Caco-2 (cell line): ENCODE measurements at places on chromosomes 1 and 21. TPM values are rescaled to one million over a fixed set of nuclear protein-coding genes. Genes with fewer than 3 reads are reported as not detected.

DNA sequence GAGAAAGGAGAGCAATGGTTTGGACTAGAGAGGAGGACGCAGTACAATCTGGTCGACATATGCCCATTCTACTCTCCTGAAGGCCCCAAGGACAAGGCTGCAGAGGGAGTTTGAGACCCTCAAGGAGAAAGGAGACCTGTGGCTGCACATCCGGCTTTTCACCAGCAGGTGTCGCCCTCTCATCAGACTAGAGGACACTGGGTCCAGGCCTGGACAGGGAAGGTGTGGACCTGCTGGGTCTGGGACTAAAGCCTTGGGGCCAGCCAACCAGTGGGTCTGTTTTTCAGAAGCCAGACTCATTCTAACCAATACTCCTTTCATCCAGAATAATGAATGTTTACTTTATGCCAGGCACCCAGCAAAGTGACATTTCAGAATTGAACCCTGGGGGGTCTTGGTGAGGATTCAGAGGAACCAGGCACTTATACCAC lies 5.0 kb downstream of the SRARP start:
- H3K36me3 ChIP-seq = no peaks in the 10 kb centered on the region
- peak; percentile 82 for DNase-seq
- no peaks in the 10 kb centered on the region for H3K4me1 ChIP-seq

DNA sequence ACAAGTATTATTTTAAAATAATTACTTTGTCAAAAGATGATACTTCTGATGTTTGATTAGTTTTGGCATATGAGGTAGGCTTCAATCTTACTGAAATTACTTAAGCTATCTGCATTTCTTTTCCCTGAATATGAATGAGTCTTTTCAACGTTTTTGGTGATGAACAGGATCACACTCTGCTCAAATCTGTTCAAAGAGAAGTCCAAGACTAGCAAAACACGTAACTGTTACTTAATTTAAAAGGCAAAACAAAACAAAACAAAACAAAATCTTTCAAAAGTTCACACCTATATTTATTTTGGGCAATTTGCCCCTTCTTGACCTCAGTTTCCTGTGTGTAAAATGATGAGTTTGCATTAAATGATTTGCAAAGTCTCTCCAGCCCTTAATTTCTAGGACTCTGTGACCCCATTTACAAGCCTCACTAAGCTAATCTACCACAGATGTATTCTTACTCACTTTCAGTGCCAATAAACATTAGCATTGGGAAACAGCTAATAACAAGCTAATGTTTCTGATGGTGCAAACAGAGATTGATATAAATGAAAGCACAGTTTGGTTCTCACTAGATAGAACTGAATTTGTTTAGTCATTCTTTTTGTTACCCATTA lies 865.4 kb downstream of the LTN1 start:
- no peak overlapping the region for H3K4me3 ChIP-seq
- H3K27ac ChIP-seq = no peak overlapping the region
- no peaks in the 10 kb centered on the region for H3K36me3 ChIP-seq
- no peaks in the 10 kb centered on the region for H3K4me1 ChIP-seq
- DNase-seq = no peak
- H3K27me3 ChIP-seq = no peaks in the 10 kb centered on the region

DNA sequence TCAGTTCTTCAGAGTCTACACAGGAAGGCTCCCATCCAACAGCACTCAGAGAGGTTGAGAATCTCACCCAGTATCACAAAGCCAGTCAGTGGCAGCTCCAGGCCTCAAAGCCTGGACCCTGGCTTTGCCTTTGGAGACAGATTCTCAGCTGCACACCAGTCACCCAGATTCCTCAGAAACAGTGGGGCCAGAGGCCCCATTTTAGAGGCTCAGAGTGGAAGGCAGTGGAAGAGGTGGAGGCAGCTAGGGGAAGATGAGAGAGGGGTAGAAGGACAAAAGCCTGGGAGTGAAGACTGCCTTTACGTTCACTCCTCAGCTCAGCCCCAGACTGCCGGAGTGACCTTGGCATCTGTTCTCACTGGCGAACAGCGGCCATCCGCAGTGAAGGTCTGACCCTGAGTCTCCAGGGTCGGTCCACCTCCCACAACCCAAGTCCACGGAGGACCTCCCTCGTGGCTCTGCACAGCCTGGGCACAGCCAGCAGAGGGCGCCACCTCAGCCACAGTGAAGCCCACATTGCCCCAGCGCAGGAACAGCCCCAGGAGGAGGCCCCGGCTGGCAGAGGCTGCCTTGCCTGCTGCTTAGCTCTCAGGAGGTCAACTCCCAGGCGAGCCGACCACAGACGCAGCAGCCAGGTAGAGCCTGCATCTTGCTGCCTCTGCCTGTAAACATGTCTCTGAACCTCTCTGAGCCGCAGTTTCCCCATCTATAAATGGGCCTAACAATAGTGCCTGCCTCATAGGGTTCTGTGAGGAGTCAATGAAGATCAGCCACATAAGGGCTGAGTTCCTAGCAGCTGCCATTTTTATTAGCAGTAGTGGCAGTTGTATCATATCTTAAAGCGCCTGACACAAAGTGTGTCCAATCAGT lies 5.9 kb upstream of the FNDC5 start:
- no peak overlapping the region for H3K27ac ChIP-seq
- no peaks in the 10 kb centered on the region for H3K27me3 ChIP-seq
- DNase-seq = peak; percentile 57
- H3K4me1 ChIP-seq = no peaks in the 10 kb centered on the region

GRCh38 chr1:183911285-183911684 lies 106.4 kb downstream of the RGL1 start:
- H3K4me1 ChIP-seq = peaks cover 7% of the 10 kb centered on the region
- H3K27me3 ChIP-seq = no peaks in the 10 kb centered on the region
- no peak overlapping the region for H3K27ac ChIP-seq
- DNase-seq = no peak
- H3K4me3 ChIP-seq = no peak overlapping the region

GRCh38 chr1:177937174-177937770 lies 32.6 kb downstream of the SEC16B start:
- no peaks in the 10 kb centered on the region for H3K36me3 ChIP-seq
- H3K4me3 ChIP-seq = no peak overlapping the region
- no peak overlapping the region for H3K27ac ChIP-seq
- no peaks in the 10 kb centered on the region; the same call in 1 of the 2 replicates for H3K27me3 ChIP-seq

- H3K4me1 ChIP-seq = peaks cover 6% of the 10 kb centered on the region; the same call in 1 of the 2 replicates
- no peaks in the 10 kb centered on the region for H3K27me3 ChIP-seq
- no peaks in the 10 kb centered on the region for H3K36me3 ChIP-seq
- DNase-seq = no peak
These were observed 884 bp upstream of the LRRC8C start for GRCh38 chr1:89631816-89632656.

- H3K27me3 ChIP-seq = no peaks in the 10 kb centered on the region
- H3K36me3 ChIP-seq = no peaks in the 10 kb centered on the region
- H3K4me1 ChIP-seq = peaks cover 38% of the 10 kb centered on the region
These were observed 47.4 kb upstream of the OSBPL9 start for GRCh38 chr1:51569284-51570062.

- no peaks in the 10 kb centered on the region for H3K27me3 ChIP-seq
- peak; percentile 84 for DNase-seq
- H3K4me1 ChIP-seq = no peaks in the 10 kb centered on the region
These were observed 78.6 kb downstream of the MAN1C1 start for GRCh38 chr1:25695090-25695770.

GRCh38 chr1:210467440-210468043 lies 138.8 kb downstream of the HHAT start:
- no peak overlapping the region for H3K27ac ChIP-seq
- H3K4me3 ChIP-seq = no peak overlapping the region
- H3K4me1 ChIP-seq = peaks cover 3% of the 10 kb centered on the region; the same call in 1 of the 2 replicates

DNA sequence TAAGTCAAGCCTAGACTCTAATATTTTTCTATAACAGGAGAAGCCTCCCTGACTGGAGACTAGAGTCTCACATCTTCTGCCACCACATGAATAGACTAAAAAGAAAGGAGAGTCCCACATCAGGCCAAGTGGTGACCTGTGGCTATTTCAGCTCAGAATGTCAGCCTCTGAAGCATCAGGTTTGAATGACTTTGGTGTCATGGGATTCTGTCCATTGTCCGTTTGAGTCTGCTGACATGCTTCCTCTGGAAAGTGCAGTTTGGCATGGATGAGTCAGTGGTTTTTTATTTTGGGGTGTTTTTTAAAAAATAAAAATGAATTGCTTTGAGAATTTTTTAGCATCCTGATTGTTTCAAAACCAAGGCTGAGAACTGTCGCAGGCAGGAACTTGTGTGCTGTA lies 19.5 kb downstream of the DYRK3 start:
- H3K27me3 ChIP-seq = no peaks in the 10 kb centered on the region
- no peak for DNase-seq
- H3K36me3 ChIP-seq = no peaks in the 10 kb centered on the region
- no peaks in the 10 kb centered on the region for H3K4me1 ChIP-seq
- H3K4me3 ChIP-seq = no peak overlapping the region
- no peak overlapping the region for H3K27ac ChIP-seq

DNA sequence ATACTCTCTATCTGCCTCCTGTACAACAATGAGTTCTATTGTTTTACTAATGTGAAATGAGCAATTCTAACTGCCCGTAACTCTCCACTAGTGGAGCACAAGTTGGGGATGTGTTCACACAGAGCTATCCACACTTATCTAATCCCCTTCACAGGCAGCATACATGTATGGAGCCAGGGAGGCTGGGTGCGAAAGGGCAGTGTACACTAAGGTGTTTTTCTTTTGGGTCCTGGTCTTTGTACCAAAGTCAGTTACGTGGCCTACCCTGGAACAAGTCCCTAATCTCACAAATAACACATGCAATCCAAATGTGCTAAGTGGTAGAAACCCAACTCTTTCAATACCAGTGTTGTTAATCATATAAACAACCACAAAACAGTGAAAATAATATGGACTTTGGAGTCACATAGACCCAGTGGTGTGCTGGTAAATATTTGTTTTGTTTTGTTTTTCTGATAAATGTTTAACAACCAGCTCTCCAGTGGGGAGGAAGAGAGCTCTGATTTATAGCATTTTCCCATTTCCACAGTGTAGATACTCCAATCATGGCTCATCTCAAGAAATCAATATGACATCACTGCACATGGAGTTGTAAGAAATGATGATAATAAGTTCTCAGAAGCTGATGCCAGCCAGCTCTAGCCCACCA lies 319.9 kb upstream of the DUSP10 start:
- H3K4me1 ChIP-seq = 0 out of 2 replicates have a peak, but pooled peaks cover 7% of the 10 kb centered on the region
- no peaks in the 10 kb centered on the region for H3K36me3 ChIP-seq
- DNase-seq = no peak
- no peaks in the 10 kb centered on the region for H3K27me3 ChIP-seq
- H3K27ac ChIP-seq = no peak overlapping the region

GRCh38 chr1:98766255-98766654 lies 104.7 kb downstream of the SNX7 start:
- no peaks in the 10 kb centered on the region for H3K27me3 ChIP-seq
- no peaks in the 10 kb centered on the region for H3K4me1 ChIP-seq
- DNase-seq = no peak

GRCh38 chr1:236332092-236332758 lies 50.5 kb upstream of the ERO1B start:
- no peaks in the 10 kb centered on the region for H3K4me1 ChIP-seq
- H3K36me3 ChIP-seq = no peaks in the 10 kb centered on the region
- no peaks in the 10 kb centered on the region for H3K27me3 ChIP-seq
- no peak for DNase-seq
- H3K4me3 ChIP-seq = no peak overlapping the region

- no peaks in the 10 kb centered on the region for H3K27me3 ChIP-seq
- no peak overlapping the region for H3K27ac ChIP-seq
- no peak for DNase-seq
- H3K4me3 ChIP-seq = no peak overlapping the region
These were observed 11.2 kb downstream of the NPHP4 start for GRCh38 chr1:5981009-5981380.

GRCh38 chr1:243946946-243947345 lies 96.9 kb upstream of the AKT3 start:
- no peak overlapping the region for H3K4me3 ChIP-seq
- no peaks in the 10 kb centered on the region for H3K27me3 ChIP-seq
- peaks cover 35% of the 10 kb centered on the region for H3K4me1 ChIP-seq
- H3K36me3 ChIP-seq = no peaks in the 10 kb centered on the region
- no peak for DNase-seq

DNA sequence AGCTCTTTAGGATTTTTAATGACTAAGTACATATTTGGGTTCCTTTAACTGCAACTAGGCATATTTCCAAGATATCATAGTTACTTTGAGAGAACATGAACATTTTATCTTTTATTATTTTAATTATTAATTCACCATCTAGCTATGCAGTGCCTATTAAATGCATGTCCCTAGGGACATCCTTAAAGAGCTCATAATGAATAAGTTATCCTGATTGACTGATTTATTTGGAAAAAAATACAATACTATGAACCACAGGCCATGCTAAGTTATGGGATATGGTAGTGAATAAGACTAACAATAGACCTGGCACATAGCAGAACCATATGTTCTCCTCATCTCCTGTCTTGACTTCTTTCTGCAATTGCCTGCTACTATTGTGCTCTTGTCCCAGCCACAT lies 16.4 kb upstream of the C1orf105 start:
- no peak overlapping the region for H3K27ac ChIP-seq
- H3K36me3 ChIP-seq = no peaks in the 10 kb centered on the region

DNA sequence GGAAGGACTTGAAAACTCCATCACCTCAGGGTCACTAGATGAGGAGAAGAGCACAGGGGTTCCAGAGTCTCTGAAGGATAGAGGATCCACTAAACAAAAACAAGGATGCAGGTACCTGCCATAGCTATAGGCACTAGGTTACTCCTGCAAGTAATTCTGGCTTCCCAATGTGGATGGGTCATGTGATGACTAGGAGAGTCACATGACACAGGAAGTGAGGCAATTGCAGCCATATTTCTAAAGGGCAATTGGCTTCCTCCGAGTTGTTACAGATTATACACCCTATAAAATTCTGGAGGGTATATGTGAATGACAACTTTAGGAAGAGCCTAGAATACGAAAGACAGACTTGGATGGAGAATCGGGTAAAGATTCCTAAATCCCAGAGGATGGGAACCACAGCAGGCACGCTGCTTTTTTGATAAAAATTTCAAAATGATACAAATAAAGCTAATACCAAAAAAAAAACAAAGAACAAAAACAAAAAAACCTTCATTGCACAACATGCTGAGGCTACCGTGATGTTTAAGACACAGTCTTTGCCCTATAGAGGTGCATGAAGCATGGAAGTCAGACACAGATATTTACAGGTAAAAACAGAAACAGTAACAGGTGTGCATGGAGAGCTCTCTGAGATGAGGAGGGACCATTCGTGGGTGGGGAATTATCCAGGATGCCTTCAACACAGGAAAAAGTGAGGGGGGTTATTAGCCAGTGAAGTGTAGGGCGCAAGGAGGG lies 10.5 kb downstream of the MTX1 start:
- H3K36me3 ChIP-seq = no peaks in the 10 kb centered on the region; the same call in 1 of the 2 replicates
- H3K4me3 ChIP-seq = peak overlapping the region; percentile 29
- peak; percentile 68 for DNase-seq
- peak overlapping the region; percentile 47 for H3K27ac ChIP-seq
- peaks cover 5% of the 10 kb centered on the region for H3K4me1 ChIP-seq
- H3K27me3 ChIP-seq = no peaks in the 10 kb centered on the region

The KLHL20 gene
- total RNA-seq = 11.7 and 12.8 TPM in 2 replicates

The ZBTB37 gene
- 8.1 and 8.4 TPM in 2 replicates for total RNA-seq

The RPS6KC1 gene
- 16.4 and 18.8 TPM in 2 replicates for total RNA-seq

The LCE3E gene
- total RNA-seq = not detected in 2 replicates

The CFHR4 gene
- not detected in 2 replicates for total RNA-seq

The ADAMTS1 gene
- not detected in 2 replicates for total RNA-seq

The VCAM1 gene
- not detected in 2 replicates for total RNA-seq
